ENCODE measurements at places on chromosomes 1 and 21.

- no peak for DNase-seq
Measured at GRCh38 chr1:167573035-167573434, 19.5 kb upstream of the CREG1 start.

DNA sequence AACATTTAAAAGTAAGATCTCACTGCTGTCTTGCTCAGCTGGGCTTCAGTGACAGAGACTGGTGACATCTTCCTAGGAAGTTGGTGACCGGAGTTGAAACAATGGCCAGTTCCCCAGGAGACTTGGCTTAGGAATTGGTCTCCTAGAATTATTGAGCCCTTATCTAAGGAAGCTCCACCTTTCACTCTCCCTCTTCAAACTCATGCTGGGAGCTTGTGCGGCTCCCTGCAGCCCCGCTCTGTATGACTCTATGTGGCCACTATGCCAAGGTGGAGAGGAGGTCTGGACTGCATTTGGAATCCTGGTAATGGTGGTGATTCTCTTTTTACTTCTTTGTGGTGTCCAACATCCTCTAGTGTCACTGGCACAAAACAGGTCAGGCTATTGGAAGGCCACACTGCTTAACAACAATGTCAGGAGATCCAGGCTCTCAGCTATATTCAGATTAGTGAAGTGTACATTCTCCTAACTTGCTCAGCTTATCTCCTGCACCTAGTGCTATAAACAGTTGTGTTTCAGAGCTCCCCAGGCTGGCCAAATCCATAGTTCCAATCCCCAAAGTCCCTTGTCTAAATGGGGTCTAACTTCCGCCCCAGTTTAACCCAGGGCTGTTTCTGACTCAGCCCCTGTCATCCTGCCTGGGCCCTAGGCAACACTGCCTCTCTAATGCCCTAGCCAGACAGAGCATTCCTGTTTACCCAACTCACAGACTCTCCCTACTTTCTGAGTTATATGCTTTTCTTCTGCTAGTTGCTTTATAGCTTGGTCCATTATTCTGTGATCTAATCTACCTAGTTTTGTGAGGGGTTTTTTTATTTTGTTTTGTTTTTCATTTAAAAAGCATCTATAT, 18.3 kb downstream of the ATP2B4 start:
- DNase-seq = no peak

GRCh38 chr1:29278124-29278523, 41.8 kb downstream of the PTPRU start:
- no peak for DNase-seq

GRCh38 chr1:6206520-6206855, 569 bp downstream of the RNF207 start:
- no peak for DNase-seq

DNA sequence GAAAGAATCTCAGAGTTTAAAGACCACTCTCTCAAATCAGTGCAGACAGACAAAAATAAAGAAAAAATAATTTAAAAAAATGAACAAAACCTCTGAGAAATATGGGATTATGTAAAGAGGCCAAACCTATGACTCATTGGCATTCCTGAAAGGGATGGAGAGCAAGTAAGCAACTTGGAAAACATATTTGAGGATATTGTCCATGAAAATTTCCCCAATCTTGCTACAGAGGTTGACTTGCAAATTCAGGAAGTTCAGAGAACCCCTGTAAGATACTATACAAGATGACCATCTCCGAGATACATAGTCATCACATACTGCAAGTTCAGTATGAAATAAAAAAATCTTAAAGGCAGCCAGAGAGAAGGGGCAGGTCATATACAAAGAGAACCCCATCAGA, 43.7 kb upstream of the IVNS1ABP start:
- no peak for DNase-seq
